Mammary epithelial cell (primary cell): ENCODE measurements at places on chromosomes 3 and 15. TPM values are rescaled to one million over a fixed set of nuclear protein-coding genes. Genes with fewer than 3 reads are reported as not detected.

The EAF2 gene
- 4.6 TPM for polyA plus RNA-seq

The TMC3 gene
- polyA plus RNA-seq, result not detected

The RASGRP1 gene
- not detected for polyA plus RNA-seq

The ASB14 gene
- not detected for polyA plus RNA-seq

The CYP1A2 gene
- polyA plus RNA-seq, result not detected

The LTF gene
- polyA plus RNA-seq, result 0.02 TPM

The SPRED1 gene
- 6.8 TPM for polyA plus RNA-seq
